ENCODE measurements at places on chromosomes 11 and 22.

GRCh38 chr22:26229910-26230309 is 60.6 kb downstream of the SEZ6L start:
- DNase-seq = peak; percentile 57

DNA sequence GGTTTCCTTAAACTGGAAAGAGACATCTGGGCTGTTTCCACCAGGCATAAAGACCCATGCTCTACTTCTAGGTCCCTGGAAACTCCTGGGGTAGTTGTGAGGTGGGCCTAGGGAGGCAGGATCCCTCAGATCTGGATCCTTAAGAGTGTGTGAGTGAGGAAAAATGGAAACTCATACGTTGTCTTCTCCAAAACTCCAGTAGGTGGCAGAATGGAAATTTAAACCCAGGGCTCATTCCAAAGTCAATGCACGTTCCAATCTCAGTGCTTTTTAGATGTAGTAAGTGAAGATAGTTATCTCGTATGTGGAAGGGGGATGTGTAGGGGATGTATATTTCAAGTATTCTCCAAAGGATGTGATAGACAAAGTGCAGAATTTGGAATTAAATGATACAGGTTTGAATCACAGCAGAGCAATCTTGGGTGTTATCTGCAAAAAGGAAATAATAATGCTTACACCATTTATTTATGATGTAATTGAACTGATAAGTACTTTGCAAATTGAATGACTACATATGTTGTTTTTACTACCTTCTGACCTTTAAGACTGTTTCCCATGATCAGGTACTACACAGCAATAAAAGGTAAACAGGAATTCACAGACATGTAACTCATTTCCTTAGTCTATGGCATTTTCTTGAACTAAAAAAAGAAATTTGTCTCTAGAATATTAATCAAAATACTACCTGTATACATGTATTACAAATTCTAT is 13.1 kb upstream of the MMP1 start:
- DNase-seq = no peak

GRCh38 chr11:66747480-66747879 is 18.5 kb upstream of the SPTBN2 start:
- no peak for DNase-seq

- DNase-seq = no peak
These were observed 123.8 kb downstream of the DDX10 start for GRCh38 chr11:108788565-108789199.

- DNase-seq = peak; percentile 90
These were observed at the start of gene GRIK4 for GRCh38 chr11:120511116-120511819. Gene GRIK4, plus strand, starts transcription at chr11:120511748. Its CDS starts 148,571 bp downstream, at chr11:120660319.

DNA sequence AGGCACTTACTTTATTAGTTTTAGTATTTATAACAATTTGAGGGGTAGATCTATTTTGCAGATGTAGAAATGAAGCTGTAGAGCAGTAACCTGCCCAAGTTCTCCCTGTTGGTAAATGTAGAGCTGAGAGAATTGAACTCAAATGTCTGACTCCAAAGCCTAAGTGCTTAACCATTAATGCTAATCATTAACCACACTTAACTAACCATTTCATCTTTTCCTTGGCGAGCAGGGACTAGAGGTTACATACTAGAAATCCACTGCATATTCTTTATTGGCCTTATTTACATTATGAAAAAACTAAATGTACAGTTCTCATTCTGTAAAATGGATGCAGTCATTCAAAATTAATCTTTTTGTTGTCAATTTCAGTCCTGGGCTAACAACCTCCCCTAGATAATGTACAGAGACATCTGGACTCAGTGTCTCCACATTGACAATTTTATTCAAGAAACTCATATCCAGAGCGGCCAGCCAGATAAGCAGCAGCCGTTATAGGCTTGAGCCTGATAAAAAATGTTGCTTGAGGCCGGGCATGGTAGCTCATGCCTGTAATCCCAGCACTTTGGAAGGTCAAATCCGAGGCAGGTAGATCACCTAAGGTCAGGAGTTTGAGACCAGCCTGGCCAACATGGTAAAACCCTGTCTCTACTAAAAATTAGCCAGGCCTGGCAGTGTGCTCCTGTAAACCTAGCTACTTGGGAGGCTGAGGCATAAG is 76.7 kb upstream of the PICALM start:
- DNase-seq = no peak

DNA sequence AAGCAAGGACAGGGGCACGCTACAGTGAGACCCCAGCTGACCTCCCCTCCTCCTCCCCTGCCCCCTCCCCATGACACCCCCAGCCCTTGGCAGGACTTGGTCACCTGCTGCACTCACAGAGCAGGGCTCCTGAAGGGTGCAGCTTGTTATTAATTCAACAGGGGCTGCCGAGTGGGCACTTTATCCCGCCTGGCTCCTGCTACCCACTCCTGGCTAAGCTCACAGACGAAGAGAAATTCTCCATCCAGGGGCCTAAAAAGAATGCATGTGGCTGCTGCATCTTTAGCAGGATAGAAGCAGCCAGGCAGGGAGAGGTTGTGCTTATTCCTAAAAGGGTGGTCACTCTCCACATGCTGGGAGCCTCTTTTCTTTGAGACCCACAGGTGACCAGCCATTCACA is 40.3 kb downstream of the GALNT18 start:
- no peak for DNase-seq

GRCh38 chr11:46342239-46342638 is 5.0 kb upstream of the DGKZ start:
- DNase-seq = no peak

DNA sequence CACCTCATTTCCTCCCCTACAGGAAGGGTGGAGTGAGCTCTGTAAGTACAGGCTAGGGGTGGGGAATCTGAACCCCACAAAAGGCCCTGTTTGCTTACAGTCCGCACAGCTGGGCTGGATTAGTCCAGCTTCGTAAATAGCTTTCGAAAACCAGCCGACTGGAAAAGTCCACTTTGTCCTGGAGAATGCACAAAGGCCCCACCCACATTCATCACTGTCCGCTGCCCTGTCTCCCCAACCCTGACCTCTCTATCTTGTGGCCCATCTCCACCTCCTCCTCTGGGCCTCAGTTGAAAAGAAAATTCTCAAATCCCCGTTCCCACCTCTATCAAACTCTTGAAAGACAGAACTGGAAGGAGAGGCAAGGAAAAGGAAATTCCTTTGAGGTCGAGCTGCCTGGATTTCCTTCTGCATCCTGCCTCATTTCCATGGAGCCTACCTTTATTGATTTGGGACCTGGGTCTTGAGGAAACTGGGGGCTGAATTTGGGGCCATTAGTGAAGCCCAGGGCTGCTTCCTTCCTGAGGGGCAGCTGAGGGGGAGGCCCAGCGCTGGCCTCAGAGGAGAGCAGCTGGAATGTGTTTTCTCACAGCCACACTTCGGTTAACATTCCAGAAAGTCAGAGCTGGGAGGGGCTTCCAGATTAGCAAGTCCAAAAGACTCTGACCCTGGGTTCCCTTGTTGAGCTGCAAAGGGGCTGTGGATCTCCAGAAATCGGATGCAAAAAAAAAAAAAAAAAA is 147.6 kb downstream of the FBXO7 start:
- DNase-seq = no peak

- DNase-seq = no peak
These were observed 20.5 kb upstream of the MPPED1 start for GRCh38 chr22:43391306-43391705.

- DNase-seq = no peak
These were observed 576.0 kb downstream of the SOX6 start for GRCh38 chr11:15780382-15780781.

GRCh38 chr11:8095371-8095770 is 14.4 kb downstream of the TUB start:
- DNase-seq = no peak

GRCh38 chr11:108237058-108237481 is 14.2 kb downstream of the ATM start:
- no peak for DNase-seq

DNA sequence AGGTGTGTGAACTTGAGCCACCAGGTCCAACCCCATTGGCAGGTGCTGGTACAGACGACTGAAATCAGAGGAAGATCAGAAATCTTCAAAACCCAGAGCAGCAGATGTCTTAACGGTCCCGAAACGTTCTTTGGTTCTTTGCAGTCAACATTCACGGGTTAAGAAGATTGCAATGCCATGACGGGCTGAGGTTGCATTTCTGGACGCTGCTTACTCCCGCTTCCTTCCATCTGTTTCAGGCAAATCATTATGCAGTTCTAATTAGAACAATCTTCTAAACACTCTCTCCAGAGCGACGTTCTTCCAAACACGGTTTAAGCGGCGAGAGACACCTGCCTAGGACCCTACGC is 492 bp upstream of the LUZP2 start:
- no peak for DNase-seq

DNA sequence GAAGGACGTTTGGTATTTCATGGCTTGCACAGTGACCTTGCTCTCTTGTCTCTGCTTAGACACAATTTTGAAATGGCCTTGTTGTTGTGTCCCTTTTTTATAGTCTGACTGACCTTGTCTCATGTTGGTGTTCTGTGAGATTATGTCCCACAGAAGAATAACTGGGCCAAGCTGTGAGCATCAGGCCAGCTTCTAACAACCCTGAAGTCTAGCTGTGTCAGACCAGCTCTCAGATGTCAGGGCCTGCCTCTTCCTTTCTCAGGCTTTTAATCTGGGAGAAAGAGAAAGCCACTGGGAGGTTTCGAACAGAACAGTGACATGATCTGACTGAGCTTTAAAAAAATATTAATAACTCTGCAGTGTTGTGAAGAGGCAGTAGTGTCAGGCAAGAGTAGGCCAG is 2.0 kb upstream of the UEVLD start:
- no peak for DNase-seq

- DNase-seq = no peak
These were observed 117.0 kb upstream of the C11orf87 start for GRCh38 chr11:109305009-109305408.

DNA sequence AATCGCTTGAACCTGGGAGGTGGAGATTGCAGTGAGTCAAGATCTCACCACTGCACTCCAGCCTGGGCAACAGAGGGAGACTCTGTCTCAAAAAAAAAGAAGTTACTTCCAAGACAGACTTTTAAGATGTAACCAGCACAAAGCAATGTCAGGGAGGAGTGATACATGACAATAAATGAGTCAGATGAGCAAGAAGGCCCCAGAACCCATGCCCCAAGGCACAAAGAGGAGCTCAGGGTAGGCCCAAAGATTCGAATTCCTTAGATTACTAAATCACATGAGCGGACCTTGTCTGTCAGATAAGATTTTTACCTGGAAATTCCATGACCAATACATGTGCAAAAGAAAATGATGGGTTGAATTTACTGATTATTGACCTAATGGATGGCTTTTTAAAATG is 10.5 kb upstream of the JHY start:
- no peak for DNase-seq

DNA sequence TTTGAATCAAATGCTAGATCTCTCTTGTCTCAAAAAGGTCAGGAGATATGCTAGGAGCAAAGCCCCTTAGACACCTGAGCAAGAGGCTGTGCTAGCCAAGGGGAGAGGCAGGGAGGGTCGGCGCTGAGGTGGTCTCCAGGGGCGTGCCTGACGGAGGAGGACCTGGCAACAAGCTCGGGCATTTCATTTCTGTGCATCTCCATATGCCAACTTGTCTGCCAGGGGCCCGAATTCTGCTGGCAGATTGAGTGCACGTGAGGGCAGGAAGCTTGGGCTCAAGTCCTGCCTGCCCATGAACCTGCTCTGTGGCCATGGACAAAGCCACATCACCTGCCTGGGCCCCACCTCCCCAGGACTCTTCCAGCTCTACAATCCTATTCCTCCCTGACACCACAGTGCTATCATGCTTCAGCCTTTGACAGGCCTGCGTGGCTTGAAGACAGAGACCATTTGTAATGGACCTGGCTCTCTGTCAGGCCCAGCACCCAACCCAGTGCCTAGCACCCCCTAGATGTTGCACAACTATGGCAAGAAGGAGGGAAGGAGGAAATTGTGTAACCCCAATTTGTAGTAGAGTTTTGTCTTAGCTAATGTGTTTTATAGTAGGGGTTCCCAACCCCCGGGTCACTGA is 16.3 kb upstream of the VSIG10L2 start:
- no peak for DNase-seq
